Hindlimb muscle (tissue), 1 donor: ENCODE measurements at places on chromosomes 7 and 10.
A peak's percentile ranks its signal among the peaks of the same experiment; 100 is the strongest.

DNA sequence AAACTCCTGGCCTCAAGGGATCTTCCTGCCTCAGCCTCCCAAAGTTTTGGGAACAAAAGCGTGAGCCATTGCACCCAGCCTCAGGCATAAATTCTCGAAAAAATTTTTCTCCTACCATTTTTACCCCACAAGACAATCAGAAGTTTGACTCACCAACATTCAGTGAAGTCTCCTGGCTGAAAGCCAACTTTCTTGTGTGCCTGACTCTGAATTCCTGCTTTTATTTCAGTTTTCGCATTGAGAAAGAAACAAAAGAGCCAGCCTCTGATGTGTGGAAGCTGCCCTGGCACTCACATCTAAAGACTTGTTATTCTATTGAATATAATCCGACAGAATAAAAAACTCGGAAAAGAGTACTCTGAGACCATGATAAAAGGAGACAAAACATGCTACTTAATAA is 402.9 kb downstream of the MAGI2 start:
- DNase-seq, result no peak

- DNase-seq, result peak; percentile 88
Observed at GRCh38 chr10:19819419-19820033, 3.3 kb downstream of the PLXDC2 start.

DNA sequence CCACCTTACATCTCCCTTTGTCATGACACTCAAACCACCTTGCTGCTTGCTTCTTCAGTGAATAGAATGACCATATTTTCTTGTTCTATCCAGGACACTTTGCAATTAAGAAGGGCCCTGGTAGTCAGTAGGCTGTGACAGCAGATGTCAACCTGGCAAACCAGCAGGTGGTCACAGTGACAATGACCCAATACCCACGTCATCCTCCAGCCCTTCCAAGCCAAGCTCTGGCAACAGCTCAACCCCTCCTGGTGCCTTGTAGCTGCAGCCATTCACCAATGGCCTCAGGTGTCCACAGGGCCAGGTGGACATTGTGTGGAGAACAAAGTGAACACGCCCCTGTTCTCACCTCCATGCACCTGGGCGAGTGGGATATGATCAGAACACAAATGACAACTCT is 87.6 kb upstream of the MACROH2A2 start:
- no peak for DNase-seq

GRCh38 chr10:91799612-91799975 is 1.4 kb downstream of the TNKS2 start:
- no peak for DNase-seq

DNA sequence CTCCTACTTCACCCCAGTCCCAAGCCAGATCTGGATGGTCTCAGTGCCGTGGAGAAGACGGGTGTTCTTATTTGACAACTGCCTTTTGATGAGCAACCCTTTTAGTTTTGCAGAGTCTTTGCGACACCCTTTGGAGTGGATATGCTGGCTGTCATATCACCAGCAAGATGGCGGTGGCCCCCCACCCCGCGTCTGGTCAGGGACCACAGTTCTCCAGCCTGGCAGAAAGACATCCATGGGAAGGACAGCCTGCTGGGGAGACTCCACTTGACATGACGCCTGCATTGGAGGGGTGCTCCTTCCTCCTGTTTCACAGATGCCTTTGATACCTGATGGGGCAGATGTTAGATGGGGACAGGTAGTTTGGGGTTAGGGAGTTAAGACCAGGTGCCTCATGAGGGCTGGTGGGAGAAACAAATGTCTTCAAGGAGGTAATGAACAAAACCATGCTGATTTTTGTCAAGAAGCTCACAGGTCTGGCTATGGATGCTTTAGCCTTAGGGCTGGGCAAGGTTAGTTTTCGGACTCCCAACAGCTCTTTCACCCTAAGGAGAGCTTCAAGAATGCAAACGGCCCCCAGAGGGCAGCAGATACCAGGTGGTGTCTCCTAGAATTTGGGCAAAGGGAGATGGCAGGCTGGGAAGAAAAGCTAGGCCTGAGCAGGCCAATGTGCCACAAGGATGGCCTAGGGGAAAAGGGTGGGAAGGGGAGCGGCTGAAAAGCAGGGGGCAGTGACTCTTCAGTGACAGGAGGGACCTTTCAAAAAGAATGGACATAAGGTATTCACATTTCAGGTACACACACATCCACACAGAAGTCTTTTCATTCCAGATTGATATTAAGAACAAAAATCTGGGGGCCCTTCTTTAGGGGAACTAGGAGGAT is 95.2 kb downstream of the CLEC2L start:
- DNase-seq, result peak; percentile 17

- no peak for DNase-seq
Observed at GRCh38 chr10:16386855-16387254, 50.0 kb upstream of the PTER start.

DNA sequence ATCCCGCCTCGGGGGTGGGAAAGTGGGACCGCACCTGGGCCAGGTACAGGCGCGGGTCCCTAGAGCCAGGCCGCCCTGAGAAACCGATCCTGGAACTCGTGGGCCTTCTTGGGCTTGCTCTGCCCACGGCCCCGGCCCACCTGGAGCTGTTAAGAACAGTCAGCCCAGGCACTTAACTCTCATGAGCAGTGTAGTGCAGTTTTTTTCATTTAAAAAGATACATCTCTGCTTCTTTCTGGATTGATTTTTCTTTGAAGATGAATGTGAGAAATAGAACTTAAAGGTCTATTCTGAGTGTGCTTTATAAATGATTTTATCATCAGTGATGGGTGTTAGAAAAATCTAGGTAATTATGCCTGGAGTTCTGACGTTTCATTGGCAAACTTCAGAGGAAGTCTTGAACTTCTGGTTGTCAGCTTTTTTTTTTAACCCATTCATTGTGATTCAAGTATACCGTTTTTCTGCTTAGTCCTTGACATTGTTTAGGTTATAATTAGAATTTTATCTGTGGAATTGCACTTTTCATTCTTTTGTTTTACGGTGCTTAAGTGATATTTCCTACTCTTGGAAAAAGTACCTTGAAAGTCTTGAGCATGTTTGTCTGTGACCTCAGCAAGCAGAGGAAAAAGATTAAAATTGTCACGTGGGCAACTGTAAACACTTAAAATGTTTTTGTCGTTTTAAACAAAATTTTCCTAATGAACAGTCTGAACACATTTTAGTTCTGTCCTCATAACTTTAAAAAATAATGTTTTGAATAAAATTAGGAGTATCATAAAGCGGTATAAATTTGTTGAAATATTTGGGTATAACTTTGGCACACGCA is 906 bp downstream of the CDK1 start:
- no peak for DNase-seq

DNA sequence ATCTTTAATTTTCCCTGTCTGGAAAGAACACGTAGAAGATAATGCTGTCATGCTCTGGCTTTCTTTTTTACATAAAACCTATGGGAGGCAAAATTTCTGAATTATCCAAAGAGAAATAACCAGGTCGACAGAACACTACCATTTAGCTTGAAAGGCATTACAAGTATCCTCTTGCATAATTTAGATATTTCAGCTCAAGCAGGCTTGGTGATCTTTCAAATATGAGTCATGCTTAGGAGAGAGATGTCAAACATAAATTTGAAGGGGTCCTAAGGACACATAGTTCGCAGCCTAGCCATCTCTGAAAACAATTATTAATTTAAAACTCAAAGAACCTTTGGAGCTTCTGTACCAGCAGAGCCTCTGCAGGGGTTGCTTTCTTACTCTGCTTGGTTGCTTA is 100.9 kb downstream of the FAS start:
- no peak for DNase-seq

- DNase-seq, result no peak
Observed at GRCh38 chr10:62501547-62501946, 127.4 kb downstream of the ZNF365 start.

GRCh38 chr7:102193806-102194205 is 92.9 kb upstream of the SH2B2 start:
- no peak for DNase-seq

GRCh38 chr7:44121761-44122420 is 1.5 kb downstream of the POLD2 start:
- no peak for DNase-seq

- DNase-seq, result no peak
Observed at GRCh38 chr10:68302871-68303270, 29.0 kb upstream of the HNRNPH3 start.

- DNase-seq, result no peak
Observed at GRCh38 chr7:17633067-17633466, 307.2 kb downstream of the SNX13 start.

DNA sequence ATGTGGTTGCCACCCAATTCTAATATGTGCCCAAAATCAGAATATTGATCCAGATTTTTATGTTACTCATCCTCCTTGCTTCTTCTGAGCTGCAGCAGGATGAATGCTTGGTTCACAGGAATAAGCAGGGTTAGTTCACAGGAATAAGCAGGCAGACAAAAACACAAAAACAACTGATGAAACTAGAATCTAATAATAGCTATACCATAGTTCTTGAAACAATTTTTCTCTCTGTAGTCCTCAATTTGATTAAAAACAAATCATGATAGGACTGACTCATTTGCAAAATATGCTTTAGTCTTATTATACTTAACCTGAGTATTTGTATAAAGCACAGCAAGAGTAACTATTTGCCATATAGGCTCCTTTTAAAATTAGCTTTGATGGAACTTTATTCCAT is 24.4 kb upstream of the ARHGAP12 start:
- no peak for DNase-seq

- DNase-seq, result no peak
Observed at GRCh38 chr10:14391342-14391741, 60.6 kb upstream of the FRMD4A start.

DNA sequence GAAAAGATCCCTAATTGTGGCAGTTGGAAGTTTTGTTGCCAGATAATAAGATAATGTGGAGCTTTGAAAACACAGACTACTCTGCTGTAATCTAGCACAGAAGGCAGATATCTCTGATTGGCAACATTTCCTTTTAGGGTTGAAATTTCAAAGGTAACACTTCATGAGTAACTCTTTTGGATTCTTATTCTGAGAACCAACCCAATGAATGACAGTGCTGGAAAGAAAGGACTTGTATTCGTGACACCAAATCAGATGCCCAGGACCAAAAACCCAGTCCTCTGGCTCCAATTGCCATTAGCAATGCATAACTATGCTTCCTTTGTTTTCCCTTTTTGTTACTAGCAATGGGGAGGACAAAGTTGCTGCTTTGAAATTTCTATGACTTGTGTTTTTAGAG is 41.0 kb upstream of the ELMO1 start:
- no peak for DNase-seq

DNA sequence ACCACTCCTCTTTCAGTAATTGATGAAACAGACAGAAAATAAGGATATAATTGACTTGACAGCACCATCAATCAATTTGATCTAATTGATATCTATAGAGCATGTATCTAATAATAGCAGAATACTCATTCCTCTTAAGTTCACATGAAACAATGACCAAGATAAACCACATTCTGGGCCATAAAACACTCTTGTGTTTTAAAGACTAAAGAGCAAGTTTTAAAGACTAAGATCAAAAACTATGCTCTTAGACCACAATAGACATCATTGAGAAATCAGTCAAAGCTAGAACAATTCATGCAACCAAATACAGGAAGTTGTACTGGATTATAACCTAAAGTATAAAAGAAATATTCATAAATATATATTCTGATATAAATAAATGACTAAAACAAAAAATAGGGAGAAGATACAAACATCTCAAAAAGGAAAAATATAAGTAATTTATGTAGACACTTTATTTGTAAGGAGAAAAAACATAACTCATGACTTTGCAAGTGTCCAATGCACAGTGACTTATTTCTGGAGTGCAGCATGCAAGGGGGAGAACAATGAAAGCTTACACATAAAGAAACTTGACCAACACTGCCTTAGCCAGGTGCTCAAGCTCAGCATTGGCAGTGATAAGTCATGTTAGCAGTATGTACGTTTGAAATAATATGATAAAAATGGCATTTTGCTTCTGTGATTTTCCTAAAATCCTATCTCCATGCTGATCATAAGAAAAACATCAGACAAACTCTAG is 312.7 kb upstream of the IGFBP3 start:
- DNase-seq, result no peak

DNA sequence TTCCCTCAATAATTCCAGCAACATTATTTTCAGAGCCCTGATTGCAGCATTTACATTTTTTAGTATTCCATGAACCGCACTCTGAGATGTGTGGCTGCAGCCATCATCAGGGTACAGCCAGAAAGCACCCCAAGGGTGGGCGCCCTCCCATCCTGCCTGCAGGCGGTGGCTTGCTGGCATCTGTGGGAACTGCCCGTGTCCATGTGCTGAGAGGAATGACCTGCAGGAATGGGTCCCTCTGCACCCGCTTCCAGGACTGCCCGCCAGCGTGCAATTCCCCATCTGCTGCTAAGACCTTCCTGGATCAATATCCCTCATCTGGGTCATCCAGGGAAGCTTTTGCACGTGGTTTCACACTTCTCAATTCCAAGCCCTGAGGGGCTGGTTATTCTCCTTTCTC is 32.8 kb upstream of the NUB1 start:
- no peak for DNase-seq

DNA sequence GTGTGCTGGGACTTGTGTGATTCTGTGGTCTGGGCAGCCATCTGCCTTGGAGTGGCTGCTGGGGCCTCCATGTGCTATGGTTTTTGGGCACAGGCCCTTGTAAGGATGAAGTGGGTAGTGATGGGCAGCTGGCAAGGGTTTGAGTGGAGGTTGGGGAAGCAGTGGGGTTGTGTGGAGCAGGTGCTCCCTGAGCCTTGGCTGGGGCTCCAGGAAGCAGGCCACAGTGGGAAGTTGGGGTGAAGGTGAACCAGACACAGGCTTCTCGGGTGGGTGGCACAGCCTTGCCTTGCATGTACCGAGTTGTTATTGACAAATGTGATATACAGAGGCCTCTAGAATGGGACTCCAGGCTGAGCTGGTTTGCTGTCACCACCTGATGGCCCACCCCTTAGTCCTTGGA is 82.3 kb downstream of the ADCY1 start:
- DNase-seq, result no peak

DNA sequence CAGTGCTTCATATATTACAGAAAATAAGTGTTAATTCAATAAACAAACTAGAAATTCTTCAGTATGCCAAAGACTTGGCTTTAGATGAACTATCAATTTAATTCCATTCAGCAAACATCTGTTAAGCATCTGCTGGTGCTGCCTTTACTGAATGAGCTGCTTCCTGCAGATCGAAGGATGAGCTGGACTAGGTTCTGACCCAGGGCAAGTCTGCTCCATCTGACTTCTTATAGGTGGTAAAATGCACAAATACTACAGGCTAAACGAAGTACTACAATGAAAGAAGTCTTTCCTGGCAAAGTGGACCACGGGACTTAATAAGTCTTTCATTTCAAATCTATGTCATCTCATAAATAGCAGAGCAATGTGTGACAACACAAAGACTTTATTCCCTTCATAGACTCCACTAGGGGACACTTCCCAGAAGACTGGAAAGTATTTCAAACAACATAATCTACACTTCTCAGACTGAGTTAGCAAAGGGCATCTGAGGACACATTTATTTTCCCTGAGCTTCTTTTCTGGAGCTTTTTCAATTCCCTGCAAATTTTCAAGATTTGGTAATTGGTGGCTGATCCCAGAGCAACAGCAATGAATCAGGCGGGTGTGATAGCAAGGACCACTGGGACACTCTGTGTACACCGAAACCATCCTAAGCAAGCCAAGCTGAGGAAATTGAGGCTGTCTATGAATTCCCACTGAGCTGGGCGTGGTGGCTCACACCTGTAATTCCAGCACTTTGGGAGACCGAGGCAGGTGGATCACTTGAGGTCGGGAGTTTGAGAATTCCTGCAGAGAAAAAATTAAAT is 108.9 kb upstream of the FRMD4A start:
- DNase-seq, result no peak
